ENCODE measurements at places on chromosomes 3 and 15.

GRCh38 chr3:61073566-61074165, 177.6 kb downstream of the FHIT start:
- no peak for DNase-seq

GRCh38 chr3:160125258-160125657, 100.0 kb upstream of the C3orf80 start:
- DNase-seq, result no peak

GRCh38 chr3:116378077-116378476, 67.2 kb downstream of the LSAMP start:
- DNase-seq, result no peak

DNA sequence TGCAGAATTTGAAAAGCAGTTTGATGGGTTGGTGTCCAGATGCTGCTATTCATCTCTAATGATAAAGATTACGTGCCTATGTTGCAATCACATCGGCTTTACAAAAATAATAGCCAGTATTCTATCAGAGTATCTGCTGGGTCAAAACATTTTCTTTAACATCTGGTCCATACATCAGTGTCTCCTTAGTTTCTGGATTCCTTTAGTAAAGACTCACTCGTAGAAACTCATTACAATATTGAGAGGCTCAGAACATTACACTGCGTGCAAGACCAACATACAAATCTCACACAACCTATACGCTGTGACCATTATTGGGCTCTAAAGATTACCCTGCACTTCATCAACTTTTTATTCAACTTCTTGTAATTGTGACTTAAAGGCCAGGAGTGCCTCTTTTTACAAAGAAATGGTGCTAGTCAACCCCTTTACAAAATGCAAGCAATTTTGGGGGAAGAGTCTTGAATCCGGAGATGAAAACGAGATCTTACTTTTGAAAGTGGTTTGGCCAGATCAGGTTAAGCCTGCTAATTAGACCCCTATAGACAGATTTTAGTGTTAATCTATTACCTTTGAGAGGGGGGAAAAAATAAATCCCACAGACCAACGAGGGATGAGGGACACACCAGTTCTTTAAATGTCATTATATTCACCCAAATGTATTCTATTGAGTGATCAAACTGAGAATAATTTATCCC, 2.9 kb downstream of the TRA2B start:
- DNase-seq, result no peak

DNA sequence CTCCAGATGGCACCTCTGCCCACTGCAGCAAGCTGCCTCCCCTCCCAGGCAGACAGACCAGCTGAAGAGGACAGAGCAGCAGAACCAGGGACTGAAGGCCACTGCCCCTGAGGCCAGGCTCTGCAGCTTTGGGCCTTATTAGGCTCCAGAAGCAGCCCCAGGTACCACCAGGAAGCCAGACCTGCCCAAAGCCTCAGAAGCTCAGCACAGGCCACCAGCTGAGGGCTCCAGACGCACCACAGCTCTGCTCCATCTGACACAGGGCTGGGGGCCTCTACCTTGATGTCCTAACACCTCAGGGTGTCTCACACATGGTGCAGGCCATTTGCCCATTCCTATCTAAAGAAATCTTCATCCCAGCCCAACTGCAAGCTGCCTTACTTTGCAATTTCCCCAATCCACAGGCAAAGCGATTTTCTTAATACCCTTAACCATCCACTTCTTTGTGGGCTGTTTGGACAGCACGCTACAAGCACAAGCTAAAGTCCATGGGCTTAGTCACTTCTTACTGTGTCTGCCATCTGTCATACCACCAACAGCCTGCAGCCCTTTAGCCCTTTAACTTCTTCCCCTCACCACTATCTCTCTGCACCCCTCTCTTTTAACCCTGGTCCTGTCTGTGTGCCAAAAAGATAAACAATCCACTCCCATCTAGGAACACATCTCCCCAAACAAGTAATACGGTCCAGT, 112.1 kb downstream of the IQSEC1 start:
- DNase-seq, result no peak

DNA sequence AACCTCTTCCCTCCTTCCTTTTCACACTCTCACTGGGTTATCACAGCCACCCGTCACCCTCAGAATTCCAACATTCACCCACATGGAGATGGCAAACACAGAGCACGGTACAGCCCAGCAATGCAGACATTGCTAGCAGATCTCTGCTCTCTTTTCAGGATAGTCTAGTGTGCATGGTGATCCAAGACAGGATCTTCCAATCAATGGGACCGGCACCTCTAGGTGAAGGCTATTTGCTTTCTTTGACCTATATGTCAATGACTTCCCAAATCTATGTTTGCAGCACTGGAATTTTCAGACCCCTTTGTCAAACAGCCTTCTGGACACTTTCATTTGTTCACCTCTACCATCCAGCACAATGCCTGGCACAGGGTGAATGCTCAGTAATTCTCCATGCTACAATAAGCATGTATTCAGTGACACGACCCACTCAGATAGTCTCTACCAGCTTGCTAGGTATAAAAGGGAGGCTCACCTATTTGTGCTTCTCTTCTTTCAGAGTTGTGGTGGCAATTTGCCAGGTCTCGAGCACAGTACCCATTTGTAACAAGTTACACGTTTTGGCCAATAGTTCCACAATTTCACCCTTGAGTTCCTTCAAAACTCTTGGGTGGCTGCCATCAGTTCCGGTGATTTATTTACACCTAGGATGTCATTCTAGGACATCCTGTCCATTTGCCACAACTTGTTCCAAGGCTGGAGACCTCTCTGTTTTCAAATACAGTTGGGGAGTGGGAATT, 279.1 kb upstream of the ICE2 start:
- no peak for DNase-seq

- DNase-seq, result no peak
Observed at GRCh38 chr3:161035711-161036110, 69.4 kb downstream of the B3GALNT1 start.

DNA sequence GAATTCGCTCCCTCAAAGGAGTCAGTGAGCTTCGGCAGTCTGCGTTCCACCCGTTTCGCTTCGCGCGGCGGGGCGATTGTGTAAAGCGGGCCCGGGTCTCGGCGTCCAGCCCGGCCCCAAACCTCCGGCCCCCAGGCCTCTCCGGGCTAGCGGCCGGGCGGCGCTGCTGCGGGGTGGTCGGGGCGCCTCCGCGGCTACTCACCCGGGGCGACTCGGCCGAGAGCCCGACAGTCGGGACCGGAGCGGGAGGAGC, 412 bp downstream of the CHDH start:
- DNase-seq, result no peak

- peak; percentile 94 for DNase-seq
Observed at GRCh38 chr3:194139071-194139813, 3.3 kb downstream of the HES1 start.
